ENCODE measurements at places on chromosomes 13 and 19.
A peak's percentile ranks its signal among the peaks of the same experiment; 100 is the strongest.

DNA sequence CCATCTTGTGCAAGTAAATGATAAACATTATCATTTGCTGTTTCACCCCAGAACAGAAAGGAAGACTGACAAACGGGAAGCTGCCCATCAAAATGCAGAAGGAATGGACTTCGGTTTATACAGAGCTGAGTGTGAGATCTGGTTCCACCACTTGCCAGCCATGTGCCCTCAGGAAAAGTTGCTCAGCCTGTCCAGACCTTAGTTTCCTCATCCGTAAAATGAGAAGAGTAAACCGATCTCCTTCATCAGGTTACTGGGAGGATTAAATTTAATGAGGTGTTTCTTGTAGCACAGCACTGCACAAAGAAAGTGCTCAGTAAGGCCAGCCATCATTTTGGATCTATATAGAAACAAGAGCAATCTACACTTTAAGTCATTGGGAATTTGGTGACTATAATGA is 36.7 kb upstream of the SERP2 start:
- no peak for DNase-seq

GRCh38 chr19:51368366-51369282 is at the start of gene CLDND2:
CLDND2 (minus strand) TSS chr19:51369003; CDS start chr19:51368577, 426 bp downstream.
- peak; percentile 23 for DNase-seq

GRCh38 chr13:92218615-92219014 is 820.2 kb downstream of the GPC5 start:
- DNase-seq, result no peak

DNA sequence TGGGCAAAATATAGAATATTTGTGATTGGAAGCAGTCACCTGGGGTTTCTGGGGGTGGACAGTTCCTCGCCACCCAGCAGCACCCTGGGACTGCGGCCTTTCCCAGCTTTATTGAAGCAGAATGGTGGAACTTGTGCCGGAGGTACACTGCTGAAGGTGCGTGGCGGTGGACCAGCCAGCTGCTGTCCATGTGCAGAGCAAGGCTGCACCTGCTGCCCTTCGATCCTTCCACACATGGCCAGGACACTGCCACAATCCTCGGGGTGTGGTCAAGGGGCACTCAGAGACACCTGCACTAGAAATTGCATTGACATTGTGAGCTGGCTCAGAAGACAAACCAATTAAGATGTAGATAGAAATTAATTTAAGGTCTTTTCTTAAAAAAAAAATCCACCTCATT is 11.4 kb upstream of the GPI start:
- no peak for DNase-seq

DNA sequence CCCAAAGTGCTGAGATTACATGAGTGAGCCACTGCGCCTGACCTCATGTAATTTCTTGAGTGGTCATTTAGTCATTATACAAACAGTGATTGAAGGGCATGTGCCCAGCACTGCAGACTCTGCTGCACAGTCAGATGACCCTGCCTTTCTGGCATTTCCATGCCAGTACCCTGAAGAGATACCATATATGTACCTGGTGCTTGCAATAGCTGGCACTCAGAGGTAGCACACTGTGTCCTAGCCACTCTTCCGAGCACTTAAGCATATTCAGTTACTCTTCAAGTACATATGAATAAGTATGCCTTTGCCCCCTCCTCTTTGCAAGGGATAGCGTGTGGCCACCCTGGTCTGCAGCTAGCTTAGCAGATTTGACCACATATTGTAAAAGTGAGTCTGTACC is 15.5 kb downstream of the STX10 start:
- no peak for DNase-seq

- peak; percentile 84 for DNase-seq
Observed at GRCh38 chr19:14006766-14007562, 844 bp upstream of the RFX1 start.

DNA sequence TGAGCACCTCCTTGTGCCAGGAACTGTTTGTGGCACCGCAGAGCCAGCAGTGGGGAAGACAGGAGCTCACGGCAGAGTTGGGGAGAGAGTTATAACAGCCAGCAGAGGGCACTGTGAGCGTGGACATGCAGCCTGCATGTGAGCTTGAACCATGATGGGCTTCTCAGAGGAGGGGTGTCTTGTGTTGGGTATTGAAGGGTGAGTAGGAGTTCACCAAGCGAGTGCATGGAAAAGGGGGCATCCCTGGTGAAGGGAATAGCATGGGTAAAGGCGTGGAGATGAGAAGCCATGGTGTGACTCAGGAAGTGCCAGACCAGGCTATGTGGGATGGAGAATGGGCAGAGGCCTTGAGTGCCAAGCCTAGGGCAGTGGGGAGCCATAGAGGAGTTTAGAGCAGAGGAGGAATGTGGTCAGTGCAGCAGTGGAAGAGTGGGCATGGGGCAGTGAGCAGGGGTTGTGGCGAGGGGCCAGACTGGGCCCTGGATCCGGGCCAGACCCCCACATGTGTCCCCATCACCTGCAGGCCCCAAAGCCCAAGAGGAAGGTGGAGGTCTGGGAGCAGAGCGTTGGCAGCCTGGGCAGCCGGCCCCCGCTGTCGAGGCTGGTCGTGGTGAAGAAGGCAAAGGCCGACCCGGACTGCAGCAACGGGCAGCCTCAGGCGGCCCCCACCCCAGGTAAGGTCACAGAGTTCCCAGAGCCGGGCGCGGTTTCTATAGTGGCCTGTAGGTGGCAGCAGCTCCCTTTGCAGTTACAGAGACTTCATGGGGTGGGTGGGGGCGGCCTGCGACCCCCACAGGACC is 11.8 kb upstream of the SHD start:
- peak; percentile 70 for DNase-seq

GRCh38 chr19:43229315-43229714 is 23.9 kb upstream of the PSG4 start:
- no peak for DNase-seq

DNA sequence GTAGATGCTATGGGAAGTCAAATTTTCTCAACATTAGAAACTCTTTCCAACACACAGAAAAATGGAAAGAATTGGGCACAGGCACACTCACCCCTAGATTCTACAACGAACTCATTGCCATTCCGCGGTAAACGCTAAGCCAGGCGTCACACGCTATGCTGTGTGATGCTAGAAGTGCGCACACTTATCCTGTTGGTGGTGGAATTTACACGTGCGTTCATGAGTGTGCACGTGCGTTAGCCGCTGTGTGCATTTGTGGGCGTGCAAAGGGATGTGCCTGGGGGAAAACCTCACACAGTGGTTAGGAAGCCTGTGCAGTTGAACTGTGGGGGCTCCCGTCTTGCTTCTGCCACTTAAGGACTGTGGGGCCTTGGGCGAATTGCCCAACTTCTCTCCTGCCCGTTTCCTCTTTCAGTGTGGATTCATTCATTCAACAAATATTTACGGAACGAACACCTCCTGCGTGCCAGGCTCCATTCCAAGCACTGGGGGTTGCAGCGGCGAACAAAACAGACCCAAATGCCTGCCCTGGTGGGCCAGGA is 7.7 kb downstream of the NFILZ start:
- DNase-seq, result no peak

- DNase-seq, result no peak
Observed at GRCh38 chr19:56987184-56987583, 132.6 kb upstream of the USP29 start.

DNA sequence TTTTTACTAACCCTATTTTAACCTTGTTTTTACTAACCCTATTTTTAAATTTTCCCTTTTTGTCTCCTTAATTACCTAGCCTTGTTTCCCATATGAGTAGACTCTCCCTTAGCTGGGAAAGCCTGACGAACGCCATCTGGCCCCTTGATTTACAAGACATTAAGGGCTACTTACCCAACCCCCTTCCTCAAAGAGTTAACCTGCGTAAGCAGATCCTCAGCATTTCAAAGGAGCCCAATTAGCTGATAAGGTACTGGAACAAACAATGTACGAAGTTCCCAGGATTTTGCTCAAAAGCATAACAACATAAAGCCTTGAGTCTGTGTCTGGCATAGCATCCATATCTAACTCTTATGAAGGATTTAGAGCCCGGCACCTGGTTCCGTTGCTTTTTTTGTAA is 4.7 kb upstream of the MVB12A start:
- DNase-seq, result no peak

DNA sequence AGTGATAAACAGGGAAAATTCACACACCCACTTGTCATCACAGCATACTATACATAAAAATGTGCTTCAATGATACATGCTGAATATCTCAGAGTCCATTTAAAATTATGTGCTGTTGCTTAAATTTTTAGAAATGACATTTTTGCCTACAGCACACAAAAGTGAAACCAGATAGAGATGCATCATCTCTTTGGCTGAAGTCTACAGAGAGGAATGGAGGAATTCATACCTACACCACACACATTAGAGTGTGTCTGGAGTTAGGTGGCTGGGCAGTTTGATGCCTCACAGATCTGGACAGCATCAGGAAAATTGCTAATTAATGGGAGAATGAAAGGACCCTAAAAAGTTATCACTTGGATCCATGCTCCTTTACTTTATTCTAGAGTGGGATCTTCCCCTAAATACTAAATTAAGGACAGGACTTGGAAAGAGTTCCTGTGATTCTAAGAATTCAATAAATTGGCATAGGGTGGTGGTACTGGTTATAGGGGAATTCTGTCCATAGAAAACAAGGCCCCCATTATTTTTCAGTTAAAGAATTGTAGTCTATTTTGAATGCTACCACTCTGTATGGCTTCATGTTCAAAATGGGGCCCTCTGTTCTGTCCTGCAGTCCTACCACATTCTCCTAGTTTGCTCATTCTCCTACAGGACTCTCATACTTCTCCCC is 41.3 kb downstream of the RCBTB2 start:
- no peak for DNase-seq

DNA sequence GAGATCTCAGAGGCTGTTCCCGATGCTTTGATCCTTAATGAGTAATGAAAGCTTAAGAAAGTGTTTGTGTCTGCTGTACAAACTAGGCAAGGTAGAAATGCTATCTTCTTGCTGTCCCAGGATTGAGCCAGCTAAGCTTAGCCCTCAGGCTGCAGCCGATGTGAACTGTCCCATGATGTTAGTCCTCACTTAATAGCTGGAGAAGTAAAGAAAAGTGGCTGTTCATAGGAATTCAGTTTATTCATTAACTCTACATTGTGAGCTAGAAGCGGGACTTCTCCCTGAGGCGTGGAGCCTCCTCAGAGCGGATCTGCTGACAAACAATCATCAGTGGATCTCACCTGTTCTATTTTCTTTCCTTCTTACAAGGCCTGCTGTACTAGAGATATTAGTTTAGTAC is 10.1 kb upstream of the GSX1 start:
- DNase-seq, result no peak

DNA sequence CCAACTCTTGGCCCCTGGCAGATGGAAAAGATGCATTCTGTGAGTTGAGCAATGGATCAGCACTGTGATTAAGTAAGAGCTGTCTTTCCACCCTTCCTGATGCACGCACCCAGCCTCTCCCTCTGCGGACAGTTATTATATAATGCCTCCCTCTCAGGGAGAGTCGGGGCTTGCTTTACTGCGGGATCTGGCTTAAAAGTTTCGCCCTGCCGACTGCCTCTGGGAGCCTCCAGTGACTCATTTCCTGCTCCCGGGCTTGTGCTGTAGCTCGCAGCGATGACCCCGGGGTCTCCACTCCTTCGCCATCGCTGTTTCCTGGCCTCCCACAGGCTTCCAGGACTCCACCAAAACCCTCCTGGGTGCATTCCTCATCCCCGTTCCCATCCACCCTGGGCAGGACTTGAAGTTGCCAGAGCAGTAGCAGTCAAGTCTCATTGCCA is 107.4 kb upstream of the SLC7A1 start:
- DNase-seq, result no peak
